Kidney capillary endothelial cell (primary cell): ENCODE measurements at places on chromosomes 11 and 22.

DNA sequence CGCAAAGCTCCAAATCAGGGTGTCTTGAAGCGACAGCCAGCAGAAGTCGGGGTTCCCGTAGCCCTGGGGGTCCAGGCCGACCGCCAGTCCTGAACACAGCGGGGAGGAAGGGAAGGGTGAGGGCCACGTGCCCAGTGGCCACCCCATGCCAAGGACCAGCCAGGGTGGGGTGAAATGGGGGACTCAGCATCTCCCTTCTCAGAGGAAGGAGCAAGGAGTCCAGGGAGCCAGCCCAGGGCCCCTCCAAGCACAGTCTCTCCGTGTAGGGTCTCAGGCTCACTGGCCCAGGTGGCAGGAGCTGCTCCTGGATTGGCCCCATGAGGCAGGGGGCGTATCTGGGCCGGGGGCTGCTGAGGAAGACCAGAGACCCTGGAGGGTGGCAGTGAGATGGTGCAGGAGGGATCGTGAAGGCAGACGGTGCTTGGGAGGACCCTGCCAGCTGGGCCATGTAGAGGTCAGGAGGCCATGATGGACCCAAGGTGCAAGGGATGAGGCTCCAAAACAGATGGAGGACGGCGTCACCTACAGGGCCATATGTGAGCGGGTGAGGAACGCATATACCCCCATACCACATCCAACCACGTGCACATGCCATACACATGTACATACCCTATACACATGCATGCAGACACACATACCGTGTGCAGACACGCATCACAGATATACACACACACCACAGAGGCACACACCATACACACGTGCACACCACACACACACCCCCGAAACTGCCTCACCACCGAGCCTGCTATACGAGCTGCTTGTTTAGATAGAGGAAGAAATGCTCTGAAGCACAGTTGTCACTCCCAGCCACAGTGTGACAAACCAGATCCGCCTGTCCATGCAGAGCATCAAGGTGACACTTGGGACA lies 34.4 kb downstream of the TRMU start:
- no peak for DNase-seq

DNA sequence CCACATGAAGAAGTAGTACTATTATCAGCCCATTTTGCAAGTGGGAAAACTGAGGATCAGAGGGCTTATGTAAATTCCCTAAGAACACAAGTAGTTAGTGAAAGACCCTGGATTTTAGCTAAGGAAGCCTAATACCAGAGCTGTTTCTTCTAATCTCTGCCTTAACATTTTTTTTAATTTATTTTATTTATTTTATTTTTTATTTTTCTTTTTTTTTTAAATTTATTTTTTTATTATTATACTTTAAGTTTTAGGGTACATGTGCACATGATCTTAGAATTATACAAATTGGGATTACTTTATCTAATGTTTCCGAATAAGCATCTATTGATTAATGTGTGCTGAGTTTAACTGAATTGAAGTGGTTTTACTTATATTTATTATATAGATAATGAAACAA lies 1015.3 kb downstream of the LRRC4C start:
- no peak for DNase-seq

- no peak for DNase-seq
Measured at GRCh38 chr11:117652521-117652920, 144.5 kb downstream of the DSCAML1 start.

DNA sequence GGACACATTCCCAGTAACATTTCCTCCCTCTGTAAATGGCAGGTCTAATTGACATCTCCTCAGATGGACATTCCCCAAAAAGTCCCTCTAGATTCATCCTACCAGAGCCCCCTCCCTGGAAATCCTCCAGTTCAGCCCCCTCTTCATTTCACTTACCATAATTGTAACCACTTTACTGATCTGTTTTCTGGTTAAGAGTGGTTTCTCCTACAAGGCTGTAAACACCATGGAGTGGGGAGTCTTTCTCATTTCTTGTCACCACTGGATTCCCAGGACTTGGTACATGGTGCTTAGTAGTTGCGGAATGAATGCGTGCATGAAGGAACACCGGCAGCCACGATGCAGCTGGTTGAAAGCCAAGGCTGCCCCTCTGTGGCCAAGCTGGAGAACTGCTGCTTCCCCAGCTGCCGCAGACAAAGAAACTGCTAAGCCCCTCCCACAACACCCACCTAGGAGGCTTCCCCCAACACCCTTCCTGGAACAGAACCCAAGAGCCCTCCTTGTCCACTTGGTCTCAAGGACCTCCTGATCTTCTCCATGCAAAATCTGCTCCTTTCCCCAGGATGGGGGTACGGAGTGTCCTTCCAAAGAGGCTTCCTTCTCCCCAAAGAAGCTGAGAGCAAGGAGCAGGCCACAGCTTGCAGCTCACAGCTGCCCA lies 18.6 kb upstream of the SCARF2 start:
- DNase-seq, result peak; percentile 71

GRCh38 chr22:39352306-39352891 lies 2.6 kb downstream of the SYNGR1 start:
- DNase-seq, result no peak

DNA sequence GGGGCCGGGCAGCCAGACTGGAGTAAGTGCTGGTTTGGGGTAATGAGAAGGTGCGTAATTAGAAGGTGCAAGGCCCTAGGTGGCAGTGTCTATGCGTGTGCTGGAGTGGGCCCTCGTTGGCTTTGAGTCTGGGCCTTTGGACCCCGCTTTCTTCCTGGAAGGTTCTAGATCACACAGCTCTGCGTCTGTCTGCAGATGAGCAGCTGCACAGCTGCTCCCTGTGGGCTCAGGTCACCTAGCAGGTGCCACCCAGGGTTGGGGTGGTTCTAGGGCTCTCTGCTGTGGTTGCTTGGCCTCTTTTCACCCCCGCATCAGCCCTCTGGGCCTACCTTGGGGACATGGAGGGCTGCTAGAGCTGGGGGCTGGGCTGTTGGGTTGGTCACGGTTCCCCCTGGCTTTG lies 10.3 kb downstream of the RELT start:
- DNase-seq, result no peak

- no peak for DNase-seq
Measured at GRCh38 chr22:19419464-19420178, 11.9 kb downstream of the HIRA start.

DNA sequence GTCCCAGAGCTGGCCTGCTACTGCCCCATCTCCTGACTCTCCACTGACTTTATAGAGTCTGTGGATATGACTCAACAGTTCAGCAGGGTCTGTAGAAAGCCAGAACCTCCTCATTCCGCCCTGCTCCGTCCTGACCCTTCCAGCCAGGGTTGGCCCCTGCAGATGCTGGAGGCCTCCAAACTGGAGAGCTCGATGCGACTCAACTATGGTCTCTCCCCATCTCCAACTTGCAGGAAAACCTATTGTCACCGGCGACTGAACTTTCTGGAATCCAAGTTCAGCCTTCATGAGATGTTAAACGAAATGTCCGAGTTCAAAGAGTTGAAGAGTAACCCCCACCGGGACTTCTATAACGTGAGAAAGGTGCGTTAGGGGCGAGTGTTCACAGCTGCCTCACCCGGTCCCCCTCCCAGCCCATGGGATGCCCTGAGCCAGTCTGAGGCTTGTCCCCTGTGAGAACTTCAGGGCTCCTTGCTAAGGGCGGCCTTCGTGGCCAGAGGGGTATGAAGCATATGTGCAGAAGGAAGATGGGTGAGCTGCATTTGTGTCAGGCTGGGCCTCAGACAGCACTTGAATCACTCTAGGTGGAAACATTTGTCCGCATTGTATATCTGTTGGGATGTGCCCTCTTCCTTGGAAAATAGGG lies 32.1 kb downstream of the AMPD3 start:
- DNase-seq, result no peak

GRCh38 chr11:20621679-20622078 lies 22.3 kb downstream of the SLC6A5 start:
- DNase-seq, result no peak

DNA sequence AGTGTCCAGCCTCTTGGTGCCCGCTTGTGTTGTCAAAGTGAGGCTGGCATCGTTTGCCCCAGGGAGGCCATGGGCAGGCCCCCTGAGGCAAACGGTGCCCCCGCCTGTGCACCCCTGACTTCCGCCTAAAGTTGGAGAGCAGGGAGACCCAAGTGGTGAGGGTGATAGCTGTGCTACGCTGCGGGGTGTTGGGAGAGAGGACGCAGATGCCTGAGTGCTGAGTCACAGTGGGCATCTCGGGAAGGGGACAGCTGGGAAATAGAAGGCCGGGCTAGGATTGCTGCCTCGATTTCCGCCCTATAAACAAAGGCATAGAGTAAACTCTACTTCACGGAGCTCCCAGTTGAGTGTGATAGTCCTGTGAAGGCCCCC lies 5.8 kb downstream of the GRIK4 start:
- no peak for DNase-seq

GRCh38 chr11:32184723-32185376 lies 94.0 kb downstream of the RCN1 start:
- no peak for DNase-seq

DNA sequence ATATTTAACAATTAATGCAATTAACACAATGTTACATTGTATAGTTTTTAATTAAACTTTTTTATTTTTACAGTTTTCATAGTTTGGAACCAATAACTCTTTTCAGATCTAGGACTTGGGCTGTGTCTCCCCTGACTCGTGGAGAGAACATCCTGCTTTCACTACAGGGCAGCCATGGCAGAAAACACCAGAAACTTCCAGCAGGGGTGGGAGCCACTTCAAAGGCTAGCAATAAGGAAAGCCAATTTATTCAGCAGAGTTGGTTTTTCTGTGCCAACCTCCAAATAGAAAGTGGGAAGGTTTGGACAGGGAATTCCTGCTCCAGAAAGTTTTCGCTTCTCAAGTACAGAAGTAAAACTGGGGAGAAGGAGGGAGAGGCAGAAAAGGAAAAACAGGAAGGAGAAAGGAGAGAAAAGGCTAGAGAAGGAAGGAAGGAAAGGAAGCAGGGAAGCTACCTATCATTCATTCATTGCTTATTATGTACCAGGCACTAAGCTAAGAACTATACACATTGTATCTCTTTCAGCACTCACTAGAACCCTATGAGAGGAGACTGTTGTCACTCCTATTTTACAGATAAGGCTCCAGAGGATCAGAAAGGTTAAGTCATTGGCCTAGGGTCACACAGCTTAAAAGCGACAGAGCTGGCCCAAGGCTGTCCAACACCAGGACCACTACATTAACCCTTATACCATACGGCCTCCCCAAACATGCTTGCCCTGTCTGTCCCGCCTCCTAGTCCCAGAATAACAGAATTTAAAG lies 54.8 kb upstream of the CREB3L1 start:
- DNase-seq, result no peak

DNA sequence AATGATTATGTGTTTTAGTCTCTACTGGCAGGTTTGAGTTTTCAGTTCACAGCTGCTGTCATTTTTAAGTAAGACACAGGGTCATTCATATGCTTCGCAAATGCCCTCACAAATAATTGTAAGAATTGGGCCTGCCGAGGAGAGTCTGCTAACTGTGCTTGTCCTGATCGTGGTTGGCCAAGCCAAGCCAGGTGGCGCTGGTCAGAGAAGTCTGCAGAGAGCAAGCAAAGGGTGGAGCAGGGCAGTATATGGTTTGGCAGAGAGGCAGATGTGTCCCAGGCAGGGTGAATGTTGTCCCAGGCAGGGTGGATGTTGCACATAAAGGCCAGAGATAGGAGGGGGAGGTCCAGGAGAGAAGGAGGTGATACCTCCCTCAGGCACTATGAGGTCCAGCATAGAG lies 52.7 kb downstream of the SCN3B start:
- no peak for DNase-seq

- DNase-seq, result no peak
Measured at GRCh38 chr11:110989428-110990133, 255.9 kb upstream of the POU2AF2 start.

- no peak for DNase-seq
Measured at GRCh38 chr22:49600468-49600867, 227.2 kb downstream of the BRD1 start.
